Vagina (tissue), 2 donors: ENCODE measurements at places on chromosomes 1 and 21. TPM values are rescaled to one million over a fixed set of nuclear protein-coding genes. Genes with fewer than 3 reads are reported as not detected.

- no peak for DNase-seq
These were observed 51.3 kb downstream of the RHOU start for GRCh38 chr1:228786361-228787129.

GRCh38 chr1:208098773-208099172 is 145.4 kb downstream of the PLXNA2 start:
- DNase-seq, result no peak

DNA sequence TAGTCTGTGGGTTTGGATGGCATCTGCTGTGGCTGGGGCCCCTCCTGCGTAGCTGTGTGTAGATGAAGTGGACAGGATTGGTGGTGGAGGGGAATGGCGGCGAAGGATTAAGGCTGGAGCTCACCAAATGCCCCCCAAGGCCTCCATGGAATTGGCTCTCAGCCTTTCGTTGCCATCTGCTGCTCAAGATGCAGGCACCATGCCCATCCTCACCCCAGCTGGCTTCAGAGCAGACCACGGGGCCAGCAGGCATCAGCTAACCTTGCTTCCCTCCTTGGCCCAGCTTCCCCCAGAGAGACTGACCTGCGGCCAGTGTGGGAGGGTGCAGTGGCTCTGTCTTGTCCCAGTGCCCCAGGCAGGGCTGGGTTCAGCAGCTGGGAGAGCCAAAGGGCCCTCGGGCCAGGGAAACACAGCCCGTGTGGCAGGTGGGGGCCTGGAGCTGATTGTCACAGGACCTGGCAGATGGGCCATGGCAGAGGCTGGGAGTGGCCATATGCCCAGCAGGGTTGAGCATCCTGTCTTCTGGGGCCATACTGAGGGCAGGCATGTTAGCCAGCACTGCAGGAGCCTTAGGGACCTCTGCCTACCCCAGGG is 66.8 kb upstream of the ACTL8 start:
- no peak for DNase-seq

GRCh38 chr1:109728870-109729269 is 12.0 kb downstream of the GSTM3 start:
- DNase-seq, result no peak

DNA sequence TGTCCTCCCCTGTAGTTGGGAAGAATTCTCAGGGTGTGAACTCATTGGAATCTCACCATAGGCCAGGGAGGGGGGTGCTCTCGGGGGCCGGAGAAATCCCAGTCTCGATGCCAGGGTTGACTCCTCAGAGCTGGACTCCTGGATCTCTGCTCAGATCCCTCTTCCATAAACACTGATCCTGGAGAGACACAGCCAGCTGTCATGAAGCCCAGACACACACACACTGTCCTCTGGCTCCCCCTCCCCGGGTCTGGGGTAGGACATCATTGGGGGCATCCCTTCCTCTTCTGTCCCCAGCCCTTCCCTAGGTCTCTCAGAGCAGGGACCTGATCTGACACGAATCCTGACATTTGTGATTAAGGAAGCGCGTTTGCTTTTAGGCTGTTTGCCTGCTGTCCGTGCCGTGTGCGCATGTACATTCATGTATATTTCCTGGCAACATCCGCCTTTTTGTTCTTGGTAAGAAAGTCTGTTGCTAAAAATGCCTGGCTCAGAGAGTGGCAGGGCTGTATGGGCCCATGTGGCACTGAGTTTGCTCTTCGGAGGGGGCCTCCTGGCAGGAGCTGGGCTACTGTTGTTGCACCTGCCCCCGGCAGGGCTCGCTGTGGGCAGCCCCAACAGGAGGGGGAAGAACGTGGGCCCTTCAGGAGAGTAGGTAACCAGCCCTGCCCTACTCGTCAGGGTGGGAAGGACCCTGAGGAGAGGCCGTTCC is 45.4 kb upstream of the SELENON start:
- DNase-seq, result no peak

DNA sequence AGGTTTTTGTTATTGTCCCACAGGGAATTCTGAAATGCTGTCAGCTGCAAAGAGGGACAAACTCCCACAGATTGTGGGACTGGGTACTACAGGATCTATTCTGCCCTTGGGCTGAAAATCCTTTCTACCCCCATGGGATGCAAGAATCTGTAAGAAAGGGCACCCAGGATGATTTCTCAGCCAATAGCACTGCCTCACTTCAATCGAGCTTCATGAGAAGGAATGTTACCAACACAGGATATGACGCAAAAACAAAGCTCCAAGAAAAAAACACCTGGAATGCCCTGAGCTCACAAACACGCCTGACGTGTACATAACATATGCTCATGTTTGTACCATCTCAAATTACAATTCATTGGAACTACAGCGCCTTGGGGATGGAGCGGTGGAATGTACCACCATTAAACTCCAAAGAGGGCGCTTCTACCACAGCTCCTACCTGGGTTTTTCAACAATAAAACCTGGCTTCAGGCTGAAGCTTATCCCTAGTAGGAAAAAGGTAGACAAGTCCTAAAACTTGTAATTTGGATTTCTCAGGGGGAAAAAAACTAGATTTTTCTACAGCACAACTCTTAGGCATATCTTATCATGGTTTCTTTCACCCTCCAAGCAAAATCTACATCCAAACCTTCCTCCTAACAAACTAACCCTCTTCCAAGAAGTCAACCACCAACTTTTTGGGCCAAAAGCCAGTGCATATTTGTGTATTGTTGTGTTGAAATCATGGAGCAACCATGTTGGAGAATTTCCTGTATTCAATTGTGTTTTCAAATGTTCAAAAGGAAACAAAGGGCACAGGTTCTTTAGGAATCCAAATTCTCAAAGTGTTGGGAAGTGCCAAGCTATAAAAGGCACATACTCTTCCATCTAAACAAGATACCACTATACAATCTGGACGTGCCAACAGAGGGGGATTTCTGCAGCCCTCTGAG is 78.9 kb downstream of the TGFBR3 start:
- DNase-seq, result no peak

GRCh38 chr1:79124756-79125155 is 118.2 kb upstream of the ADGRL4 start:
- DNase-seq, result no peak

GRCh38 chr1:67890857-67891256 is 57.6 kb upstream of the GNG12 start:
- DNase-seq, result no peak

GRCh38 chr1:200243042-200243437 is 166.8 kb downstream of the ZNF281 start:
- no peak for DNase-seq

DNA sequence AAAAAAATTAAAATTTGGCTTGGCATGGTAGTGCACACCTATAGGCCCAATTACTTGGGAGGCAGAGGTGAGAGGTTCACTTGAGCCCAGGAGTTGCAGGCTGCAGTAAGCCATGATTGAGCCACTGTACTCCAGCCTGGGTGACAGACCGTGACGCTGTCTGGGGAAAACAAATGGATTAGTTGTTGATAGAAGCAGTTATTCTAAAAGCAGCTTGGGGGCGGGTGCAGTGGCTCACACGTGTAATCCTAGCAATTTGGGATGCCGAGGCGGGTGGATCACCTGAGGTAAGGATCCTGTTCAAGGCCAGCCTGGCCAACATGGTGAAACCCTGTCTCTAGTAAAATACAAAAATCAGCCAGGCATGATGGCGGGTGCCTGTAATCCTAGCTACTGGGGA is 40.3 kb downstream of the KIF1B start:
- no peak for DNase-seq

GRCh38 chr1:58035523-58035922 is 511.0 kb downstream of the OMA1 start:
- no peak for DNase-seq

DNA sequence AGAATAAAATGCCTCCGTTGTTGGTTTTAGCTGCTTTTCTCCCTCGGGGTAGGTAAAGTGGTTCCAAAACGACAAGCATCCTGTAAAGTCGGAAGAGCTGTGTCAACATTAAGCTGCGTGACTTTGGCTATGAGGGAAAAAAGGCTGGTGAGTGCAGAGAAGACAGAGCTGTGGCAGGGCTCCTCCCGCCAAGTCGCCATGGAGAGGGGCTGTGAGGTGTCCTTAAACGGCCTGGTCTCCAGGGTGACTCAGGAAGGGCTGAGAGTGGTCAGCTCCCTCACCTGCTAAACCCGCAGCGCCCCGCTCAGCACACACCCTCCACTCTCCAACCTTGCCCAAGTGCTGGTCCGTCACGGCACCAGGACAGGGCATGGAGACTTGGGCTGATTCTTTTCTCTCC is 91.6 kb upstream of the SAMD11 start:
- DNase-seq, result no peak

GRCh38 chr1:111998332-111998731 is 8.9 kb upstream of the KCND3 start:
- no peak for DNase-seq

GRCh38 chr1:31549809-31550620 is 26.3 kb upstream of the TINAGL1 start:
- no peak for DNase-seq

GRCh38 chr21:28752131-28752530 is 240.5 kb downstream of the LTN1 start:
- DNase-seq, result no peak

DNA sequence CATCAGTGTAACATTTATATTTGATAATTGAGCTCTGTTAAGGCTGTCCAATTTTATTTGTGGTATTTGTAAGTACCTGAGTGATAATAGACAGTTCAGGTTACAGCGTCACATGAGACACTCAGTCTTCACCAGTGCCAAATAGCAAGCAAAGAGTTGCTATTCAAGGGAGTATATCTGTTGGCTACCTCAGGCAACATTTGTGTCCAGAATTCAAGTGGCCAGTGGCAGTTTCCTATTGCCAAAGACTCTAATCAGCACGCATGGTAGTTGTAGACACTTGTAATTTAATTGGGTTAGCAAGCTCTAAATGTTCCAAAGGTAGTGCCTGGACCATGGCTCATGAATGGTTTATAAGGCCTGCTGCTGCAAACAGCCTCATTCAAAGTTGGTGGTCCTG is 1524.3 kb upstream of the B3GALT2 start:
- no peak for DNase-seq

- no peak for DNase-seq
These were observed 36.4 kb downstream of the RXRG start for GRCh38 chr1:165408518-165408917.

GRCh38 chr1:14281412-14281811 is 317.1 kb upstream of the KAZN start:
- DNase-seq, result no peak

GRCh38 chr1:164560556-164560955 is 1.6 kb downstream of the PBX1 start:
- DNase-seq, result no peak

- DNase-seq, result no peak
These were observed 15.9 kb downstream of the WNT3A start for GRCh38 chr1:228022571-228023293.

DNA sequence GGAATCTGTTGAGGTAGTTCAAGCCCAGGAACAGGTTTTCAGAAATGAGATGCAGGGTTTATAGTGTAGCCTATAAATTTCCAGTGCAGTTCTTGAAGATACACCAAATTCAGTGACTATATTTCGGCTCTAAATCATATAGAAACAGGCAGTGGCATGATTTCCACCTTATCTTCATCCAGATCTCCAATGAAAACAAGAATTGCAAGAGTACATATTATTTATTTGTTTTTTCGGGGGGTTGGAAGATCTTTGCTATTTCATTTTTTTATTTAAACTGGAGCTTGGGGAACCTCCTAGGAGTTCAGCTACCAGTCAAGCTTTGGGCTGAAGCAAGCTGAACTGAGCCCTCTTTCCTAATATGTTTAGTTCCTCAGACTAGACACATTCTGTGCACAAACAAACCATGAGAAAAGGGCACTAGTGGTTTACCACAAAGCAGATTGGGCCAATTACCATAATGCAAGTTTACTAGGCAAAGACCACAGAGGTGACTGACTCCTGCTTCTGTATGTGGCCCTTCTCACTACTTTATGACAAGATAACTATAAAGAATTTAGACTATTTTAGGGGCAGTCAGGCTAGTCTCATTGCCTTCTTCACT is 68.5 kb downstream of the RGS2 start:
- DNase-seq, result no peak

DNA sequence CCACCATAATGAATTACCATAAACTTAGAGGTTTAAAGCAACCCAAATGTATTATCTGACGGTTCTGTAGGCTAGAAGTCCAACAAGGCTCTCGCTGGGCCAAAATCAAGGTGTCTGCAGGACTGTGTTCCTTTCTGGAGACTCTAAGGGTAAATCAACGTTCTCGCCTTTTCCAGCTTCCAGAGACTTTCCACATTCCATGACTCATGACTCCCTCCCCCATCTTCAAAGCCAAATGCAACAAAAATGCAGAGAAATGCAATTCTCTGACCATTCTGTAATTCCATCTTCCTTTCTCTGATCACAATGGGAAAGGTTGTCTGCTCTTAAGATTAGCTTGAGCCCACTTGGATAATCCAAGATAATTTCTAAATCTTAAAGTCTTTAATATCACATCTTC is 287.1 kb downstream of the LTN1 start:
- no peak for DNase-seq

DNA sequence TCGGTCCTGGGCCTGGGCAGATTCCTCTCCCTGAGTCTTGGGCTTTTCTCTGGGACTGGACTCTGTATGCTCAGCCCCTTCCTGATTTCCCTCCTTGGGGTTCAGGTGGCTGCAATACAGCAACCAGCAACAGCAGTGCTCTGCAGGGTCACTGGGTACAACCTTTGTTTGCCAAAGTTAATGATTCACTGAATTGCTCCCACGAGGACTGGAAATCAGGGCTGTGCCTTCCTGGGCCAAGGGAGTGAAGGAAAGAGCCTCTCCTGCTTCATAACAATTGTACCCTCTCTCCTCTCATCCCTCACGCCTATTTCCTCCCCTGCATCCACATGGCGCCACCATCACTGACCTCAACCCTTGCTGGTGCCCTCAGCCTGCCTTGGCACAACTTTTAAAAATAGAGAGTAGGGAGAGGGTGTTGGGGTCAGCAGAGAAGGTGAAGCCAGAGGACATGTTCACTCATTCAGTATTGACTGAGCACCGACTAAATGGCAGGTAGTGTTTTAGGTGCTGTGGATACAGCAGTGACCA is 52.8 kb upstream of the GOLT1A start:
- no peak for DNase-seq

DNA sequence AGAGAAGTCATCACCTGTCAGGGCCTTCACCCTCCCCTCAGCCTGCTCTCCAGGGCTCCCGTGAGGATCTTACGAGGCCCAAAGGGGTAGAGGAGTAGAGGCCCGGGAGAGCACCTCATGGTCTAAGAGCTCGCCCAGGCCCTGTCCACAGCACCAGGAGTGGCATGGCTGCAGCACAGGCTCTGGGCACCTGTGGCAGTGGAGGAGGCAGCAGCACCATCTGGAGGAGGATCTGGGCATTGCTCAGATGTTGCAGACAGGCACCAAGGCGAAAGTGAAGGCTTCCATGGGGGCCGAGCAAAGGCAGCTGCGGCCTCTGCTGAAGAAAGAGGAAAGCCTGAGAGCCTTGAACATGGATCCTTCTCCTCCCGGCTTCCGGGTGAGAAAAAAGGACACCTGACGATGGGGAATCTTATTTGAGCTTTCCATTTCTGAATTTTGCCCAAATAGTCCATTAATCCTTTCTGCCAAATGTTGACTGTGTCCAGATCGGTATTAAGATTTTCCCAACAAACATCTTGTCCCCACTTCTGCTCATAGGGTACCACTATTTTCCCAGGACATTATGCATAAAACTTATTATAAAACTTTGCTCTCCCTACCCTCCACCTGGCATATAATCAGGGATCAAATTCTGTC is 604.7 kb downstream of the PTPRC start:
- no peak for DNase-seq

OR2M3 gene
- not detected for total RNA-seq

IL22RA1 gene
- total RNA-seq, result 4.2 TPM

USH2A gene
- total RNA-seq, result under 0.01 TPM

SMIM11 gene
- total RNA-seq, result 8.1 TPM

KIF21B gene
- total RNA-seq, result 4.7 TPM

BATF3 gene
- 7.9 TPM for total RNA-seq

SPRR2F gene
- total RNA-seq, result 2.5 TPM

FCRLB gene
- not detected for total RNA-seq

POU3F1 gene
- not detected for total RNA-seq
